ENCODE measurements at places on chromosomes 5 and 9.

GRCh38 chr9:16763946-16764345, 106.5 kb downstream of the BNC2 start:
- no peak for DNase-seq

- DNase-seq: no peak
Observed at GRCh38 chr9:104879555-104880309, 48.2 kb downstream of the ABCA1 start.

GRCh38 chr5:141412854-141413539, at the start of gene PCDHGA10:
TSS of gene PCDHGA10 (plus strand) at chr5:141412987. CDS start at chr5:141413176, 189 bp downstream.
- peak; percentile 47 for DNase-seq

DNA sequence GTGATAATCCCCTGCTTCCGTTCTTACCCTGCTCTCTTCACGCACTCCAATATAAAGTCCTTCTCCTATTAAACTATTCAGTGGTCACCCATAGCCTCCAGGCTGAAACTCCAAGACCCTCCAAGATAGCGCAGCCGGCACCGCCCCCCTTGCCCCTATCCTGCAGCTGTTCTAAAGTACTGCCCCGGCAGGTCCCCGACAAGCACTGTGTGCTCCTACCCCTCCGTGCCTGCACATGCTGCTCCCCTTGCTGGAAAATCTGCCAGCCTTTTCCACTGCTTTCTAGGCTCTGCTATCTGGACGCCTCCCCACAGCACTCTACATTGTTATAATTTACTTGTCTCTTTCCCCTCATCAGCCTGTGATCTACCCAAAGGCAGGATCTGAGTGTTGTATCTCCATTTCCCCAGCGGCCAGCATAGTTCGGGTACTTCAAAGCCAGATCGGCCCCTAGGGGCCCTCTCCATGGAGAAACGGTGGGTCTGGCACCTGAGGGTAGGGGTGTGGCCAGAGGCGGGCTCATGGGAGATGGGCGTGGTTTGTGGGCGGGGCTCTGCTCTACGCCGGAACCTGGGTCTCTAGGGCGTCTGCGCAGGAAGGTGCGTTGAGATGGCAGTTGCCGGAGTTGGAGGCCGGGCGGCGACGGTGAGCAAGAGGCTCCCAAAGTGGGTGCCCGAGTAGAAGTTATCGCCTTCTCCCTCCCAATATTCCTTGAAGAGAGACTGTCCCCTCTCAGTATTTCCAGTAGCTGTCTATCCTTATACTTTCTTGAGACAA, 83.5 kb upstream of the RUSC2 start:
- DNase-seq: no peak

DNA sequence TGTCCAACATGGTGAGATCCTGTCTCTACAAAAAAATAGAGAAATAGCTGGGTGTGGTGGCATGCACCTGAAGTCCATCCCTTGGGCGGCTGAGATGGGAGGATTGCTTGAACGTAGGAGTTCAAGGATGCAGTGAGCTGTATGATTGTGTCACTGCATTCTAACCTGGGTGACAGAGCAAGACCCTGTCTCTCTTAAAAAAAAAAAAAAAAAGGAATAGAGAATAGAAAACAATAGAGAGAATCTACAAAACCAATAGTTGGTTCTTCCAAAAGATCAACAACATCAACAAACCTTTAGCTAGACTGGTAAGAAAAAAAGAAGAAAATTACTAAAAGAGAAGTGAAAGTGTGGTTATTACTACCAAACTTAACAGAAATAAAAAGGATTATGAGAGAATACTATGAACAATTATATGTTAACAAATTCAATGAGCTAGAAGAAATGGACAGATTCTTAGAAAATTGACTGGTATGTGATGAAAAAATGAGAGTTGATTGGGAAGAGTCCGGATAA, 8.1 kb upstream of the SLC38A9 start:
- no peak for DNase-seq

DNA sequence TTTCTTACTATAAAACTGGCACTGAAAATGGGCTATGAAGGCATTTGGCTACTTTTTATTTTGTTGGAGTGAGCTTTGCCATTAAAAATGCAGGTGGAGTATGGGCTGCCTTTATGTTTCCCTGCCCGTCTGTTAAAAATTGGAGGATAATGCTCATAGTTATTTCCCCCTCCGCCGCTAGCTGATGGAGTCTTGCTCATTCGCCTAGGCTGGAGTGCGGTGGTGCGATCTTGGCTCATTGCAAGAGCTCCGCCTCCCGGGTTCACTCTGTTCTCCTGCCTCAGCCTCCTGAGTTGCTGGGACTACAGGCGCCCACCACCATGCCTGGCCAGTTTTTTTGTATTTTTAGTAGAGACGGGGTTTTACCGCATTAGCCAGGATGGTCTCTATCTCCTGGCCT, 8.6 kb downstream of the G3BP1 start:
- no peak for DNase-seq

DNA sequence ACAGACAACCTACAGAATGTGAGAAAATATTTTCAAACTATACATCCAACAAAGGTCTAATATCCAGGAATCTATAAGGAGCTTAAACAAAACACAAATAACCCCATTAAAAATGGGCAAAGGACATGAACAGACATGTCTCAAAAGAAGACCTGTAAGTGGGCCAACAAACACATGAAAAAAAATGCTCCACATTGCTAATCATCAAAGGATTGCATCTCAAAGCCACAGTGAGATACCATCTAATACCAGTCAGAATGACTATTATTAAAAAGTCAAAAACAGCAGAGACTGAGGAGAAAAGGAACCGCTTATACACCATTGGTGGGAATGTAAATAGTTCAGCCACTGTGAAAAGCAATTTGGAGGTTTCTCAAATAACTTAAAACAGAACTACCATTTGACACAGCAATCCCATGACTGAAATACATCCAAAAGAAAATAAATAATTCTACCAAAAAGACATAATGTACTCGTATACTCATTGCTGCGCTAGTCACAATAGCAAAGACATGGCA, 39.1 kb upstream of the C5orf63 start:
- DNase-seq: no peak

GRCh38 chr9:14043483-14043882, 270.5 kb downstream of the NFIB start:
- no peak for DNase-seq

GRCh38 chr9:113603048-113603375, 139.5 kb downstream of the RGS3 start:
- DNase-seq: no peak

DNA sequence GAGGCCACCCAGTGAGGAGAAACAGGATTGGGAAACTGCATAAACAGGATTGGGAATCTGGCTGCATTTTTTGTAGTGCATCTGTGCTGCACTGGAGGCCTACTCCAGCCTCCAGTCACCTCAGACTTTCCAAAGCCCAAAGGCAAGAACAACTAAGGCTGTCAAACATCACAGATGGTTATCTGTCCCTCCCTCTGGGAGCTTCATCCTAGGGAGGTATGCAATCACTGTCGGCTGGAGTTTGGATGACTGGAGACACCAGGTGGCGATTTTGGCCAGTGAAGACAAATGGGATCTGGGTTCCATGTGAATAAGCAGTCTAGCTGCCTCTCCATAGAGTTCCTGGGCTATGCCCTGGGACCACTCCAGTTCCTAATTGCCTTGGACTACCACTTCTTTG, 9.3 kb upstream of the SPINK13 start:
- DNase-seq: no peak

DNA sequence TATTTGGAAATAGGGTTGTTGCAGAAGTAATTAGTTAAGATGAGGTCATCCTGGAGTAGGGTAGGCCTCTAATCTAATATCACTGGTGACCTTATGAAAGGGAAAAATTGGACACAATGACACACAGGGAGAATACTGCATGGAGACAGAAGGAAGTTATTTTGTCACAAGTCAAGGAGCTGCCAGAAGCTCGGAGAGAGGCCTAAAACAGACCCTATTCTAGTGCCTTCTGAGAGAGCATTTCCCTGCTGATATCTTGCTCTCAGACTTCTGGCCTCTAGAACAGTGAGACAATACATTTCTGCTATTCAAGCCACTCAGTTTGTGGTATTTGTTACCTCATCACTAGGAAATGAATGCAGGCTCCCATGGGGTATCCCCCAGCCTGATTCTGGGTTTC, 332.9 kb downstream of the CSNK1G3 start:
- DNase-seq: no peak

GRCh38 chr9:122402403-122402871, 31.6 kb downstream of the PTGS1 start:
- DNase-seq: no peak

DNA sequence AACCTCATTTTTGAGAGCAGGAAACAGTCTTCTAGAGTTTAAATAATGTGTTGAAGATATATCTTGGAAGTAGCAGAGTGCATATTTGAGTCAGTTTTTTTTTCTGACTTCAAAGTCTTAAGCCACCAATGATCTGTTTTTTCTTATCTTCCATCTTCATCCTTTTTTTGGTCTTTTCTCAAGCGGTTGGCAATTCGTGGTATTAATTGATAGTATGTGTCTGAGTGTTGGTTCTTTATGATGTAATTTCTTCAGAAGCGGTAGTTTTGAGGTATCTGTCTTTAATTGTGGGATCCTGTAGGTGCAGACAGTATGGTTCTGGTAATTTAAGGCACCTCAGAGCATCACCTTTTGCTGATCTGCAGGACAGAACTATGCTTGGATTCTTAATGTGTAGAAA, 3.9 kb downstream of the CSNK1G3 start:
- no peak for DNase-seq

GRCh38 chr5:16707869-16708192, 91.0 kb upstream of the RETREG1 start:
- no peak for DNase-seq

GRCh38 chr5:140344683-140345423, 1.6 kb downstream of the HBEGF start:
- no peak for DNase-seq

- DNase-seq: no peak
Observed at GRCh38 chr5:121292664-121293063, 559.0 kb upstream of the FTMT start.

- no peak for DNase-seq
Observed at GRCh38 chr9:120378680-120379079, 201.3 kb downstream of the CDK5RAP2 start.

DNA sequence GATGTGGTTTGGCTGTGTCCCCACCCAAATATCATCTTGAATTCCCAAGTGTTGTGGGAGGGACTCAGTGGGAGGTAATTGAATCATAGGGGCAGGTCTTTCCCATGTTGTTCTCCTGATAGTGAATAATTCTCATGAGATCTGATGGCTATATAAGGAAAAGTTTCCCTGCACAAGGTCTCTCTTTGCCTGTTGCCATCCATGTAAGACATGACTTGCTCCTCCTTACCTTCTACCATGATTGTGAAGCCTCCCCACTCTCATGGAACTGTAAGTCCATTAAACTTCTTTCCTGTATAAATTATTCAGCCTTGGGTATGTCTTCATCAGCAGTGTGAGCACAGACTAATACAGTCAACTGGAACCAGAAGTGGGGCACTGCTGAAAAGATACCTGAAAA, 262.4 kb upstream of the RFX3 start:
- no peak for DNase-seq

GRCh38 chr9:27206041-27206440, 90.9 kb downstream of the EQTN start:
- DNase-seq: no peak

DNA sequence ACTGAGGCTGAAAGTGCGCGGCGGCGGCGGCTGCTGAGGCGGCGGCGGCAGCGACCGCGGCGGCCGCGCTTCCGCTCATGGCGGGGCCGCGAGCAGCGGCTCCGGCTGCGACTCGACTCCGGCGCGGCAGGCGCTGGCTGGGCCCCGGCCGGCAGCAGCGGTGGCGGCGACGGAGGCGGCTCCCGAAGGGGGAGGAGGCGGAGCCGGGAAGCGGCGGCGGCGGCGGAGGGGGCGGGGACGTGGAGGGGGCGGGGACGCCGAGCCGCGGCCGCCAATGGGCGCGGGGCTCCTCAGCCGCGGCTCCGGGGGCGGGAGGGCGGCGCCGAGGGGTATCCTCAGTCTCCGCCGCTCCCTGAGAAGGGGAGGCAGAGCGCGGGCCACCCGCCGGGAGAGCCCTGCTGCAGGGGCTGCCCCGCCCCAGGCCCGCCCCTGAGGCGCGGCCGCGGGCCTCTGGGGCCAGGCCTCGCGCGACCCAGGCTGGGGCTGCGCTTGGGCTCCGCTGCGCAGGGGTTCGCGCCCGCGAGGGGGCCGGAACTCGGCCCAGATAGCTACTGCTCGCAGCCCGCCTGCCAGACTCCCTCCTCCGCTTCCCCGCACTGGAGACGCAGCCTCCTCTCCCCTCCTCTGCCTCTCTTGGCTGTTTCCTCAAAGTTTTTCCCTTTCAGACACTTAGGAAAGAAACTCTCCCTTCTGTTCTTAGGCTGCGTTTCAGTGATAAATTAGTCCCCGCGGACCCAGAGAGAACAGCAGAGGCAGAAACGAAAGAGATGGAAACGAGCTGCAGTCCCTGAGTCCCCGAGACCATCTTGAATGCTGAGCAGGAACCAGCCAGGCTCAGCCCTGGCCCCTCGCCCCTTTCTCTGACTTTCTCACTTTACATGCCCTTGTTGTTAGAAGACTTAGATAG, 85.0 kb upstream of the MELK start:
- peak; percentile 91 for DNase-seq

DNA sequence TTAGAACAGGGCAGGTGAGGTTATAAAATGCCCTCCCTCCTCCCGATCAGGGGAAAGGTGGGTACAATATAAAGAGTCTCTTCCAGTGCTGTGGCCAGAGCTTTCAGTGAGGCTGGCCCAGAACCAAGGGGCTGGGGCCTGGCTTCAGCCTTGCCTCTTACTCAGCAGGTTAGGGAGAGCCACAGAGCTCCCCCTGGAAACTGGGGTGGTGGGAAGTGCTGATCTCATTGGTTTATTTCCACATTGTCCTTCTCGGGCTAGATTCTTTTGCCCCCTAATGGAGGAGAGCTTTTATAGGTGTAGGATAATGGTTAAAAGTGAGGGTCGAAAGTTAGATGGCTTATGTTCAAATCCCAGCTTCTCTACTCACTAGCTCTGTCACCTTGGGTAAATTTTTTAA, 186.7 kb upstream of the TBC1D2 start:
- DNase-seq: no peak

DNA sequence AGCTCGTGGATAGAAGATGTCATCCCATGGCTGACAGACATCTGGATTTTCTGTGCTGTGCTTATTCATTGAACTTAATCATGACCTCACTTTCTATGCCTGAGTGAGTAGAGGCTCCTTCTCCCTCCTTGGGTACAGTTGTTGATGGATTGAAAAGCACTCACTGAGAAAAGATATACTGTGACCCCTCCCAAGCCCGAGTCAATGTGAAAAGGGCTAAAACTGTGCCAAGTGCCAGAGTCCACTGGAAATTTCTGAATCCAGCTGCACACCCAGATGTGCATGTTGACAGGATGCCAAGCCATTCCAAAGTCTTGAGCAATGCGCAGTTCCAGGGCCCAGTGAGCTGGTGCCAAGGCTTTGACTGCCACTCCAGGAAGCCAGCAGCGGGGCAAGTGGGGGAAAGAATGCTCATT, 473.0 kb downstream of the NTRK2 start:
- DNase-seq: peak; percentile 73

DNA sequence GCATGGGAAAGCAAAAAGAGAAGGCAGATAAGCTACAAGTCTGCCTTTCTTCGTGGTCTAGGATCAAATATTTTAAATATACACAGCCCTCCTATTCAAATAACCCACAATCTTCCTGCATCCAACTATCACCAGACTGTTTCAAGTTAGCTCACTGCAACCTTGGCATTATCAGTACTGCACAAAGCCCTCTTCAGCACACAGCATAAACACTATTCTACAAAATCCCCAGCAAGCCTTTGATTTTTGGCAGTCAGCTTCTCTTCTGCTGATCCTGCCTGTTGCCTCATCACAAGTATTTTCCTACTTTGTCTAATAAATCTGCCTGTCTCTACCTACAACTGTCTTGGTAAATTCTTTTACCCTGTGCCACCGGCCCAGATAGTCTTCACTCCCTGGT, 142.9 kb downstream of the COX7C start:
- no peak for DNase-seq

- no peak for DNase-seq
Observed at GRCh38 chr9:109974143-109974917, 194.3 kb downstream of the PALM2AKAP2 start.
